ENCODE measurements at places on chromosomes 7 and 10.
A peak's percentile ranks its signal among the peaks of the same experiment; 100 is the strongest.

DNA sequence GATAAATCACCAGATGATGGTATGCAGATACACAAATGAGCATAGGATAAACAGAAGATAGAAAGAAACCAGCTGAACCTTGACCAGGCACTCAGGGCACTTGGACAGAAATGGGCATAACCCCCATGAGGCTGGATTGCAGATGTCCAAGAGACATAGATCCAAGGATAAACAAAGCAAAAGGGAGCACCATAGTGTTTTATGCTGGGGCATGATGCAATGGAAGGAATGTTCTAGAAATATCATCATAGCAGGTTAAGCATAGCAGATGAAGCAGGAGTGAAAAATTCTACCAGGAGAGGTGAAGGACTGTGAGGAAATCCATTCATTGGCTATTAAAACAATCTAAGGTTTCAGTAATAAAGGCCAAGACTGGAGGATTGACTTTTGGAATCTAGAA, 70.5 kb upstream of the TES start:
- no peak for DNase-seq

DNA sequence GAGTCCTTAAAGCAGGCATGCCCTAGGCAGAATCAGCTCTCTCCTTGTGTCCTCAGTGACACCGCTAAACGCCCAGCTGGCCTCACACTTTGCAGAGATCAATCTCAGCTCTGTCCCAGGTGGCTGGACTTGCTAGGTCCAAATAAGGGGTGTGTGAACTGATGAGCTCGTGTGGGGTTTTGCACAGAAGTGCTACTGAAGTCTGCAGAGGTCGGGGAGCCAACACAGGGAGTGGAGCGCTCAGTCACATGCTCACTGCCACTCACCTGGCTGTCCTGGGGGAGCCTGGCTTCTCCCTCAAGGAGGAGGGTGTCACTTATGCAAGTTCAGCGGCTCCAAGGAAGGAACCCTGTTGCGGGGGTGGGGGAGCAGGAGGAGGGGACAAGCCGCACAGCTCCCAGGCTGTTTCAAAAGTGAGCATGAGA, 2.0 kb downstream of the ELN start:
- DNase-seq, result no peak

GRCh38 chr10:12743941-12744340, 257.6 kb downstream of the CCDC3 start:
- DNase-seq, result no peak

DNA sequence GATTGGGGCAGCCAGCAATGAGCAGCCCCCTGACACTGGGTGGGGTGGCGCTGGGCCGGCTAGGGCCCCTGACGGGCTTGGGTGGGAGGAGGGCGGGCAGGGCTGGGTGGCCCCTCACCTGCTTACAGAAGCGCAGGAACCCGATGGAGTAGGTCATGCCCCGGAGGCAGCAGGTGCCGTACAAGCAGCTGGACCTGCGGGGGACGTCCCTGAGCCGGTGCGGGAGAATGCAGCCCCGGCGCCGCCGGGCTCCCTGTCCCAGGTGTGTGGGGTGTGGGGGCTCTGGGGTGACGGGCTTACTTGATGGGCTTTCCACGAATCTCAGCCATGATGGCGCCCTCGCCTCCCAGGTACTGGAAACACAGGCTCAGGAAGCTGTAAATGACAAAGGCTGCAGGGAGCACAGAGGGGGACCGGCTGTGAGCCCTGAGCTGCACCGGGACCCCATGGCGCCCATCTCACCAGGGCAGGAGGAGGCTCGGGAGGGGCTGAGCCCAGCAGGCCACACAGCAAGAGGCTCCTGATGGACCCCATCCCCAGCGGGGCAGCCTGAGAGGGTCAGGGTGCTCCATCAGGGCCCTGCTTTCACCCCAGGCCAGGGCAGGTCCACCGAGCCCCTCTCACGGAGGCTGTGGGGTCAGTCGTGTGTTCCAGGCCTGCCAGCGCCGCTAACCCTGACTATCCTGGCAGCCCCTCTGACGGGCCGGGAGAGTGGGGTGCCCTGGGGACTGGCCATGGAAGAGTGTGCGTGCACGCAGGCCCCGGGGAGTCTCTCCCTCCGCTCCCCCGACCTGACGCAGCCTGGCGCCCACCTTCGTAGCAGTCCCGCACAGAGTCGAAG, 5.8 kb downstream of the TMEM184A start:
- no peak for DNase-seq

DNA sequence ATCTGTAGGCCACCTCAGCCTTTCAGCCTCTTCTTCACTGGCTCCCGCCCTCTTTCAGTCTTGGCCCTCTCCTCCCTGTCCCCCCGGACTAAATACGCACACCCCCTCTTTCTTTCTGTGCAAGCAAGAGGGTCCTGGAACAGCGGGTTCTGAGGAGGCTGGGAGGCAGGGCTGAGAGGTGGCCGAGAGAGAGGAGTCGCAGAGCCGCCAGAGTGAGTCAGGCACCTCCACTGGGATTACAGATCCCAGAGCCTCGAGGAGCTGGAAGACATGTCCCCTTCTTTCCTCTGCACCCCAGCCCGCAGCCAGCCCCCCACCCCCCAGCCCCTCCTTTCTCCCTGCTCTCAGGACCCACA, 182 bp downstream of the CCDC136 start:
- no peak for DNase-seq

DNA sequence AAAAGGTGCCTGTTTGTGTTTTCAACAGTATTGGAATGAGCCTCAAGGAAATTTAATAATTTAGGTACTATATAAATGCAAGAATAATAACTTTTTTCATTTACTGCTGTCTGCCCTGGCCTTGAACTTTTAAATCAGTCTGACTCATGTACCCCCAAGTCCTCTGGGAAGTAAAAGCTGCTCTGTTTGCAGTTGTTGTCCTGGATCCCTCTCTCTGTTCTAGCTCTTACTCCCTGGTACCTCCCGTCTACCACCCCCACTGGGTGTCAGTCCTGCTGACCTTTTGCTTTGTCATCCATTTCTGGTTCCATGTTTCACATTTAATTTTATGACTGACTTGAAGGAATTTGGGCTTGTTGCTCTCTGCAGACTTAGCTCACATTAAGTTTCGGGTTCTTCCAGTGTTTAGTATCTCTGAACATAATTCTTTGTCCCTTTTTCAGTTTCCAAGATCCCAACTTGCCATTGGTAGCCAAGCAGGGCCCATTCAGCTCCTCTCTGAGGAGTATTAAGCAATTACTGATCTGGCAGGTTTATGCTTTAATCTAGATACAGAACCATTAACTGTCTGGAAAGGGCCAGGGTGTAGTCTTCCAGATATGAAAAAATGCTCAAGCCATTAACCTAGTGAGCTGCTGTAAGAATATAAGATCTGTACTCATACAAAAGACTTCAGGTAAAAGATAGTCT, 208.7 kb upstream of the FAM3C start:
- DNase-seq, result no peak

GRCh38 chr10:1465418-1465911, 271.9 kb downstream of the ADARB2 start:
- no peak for DNase-seq

DNA sequence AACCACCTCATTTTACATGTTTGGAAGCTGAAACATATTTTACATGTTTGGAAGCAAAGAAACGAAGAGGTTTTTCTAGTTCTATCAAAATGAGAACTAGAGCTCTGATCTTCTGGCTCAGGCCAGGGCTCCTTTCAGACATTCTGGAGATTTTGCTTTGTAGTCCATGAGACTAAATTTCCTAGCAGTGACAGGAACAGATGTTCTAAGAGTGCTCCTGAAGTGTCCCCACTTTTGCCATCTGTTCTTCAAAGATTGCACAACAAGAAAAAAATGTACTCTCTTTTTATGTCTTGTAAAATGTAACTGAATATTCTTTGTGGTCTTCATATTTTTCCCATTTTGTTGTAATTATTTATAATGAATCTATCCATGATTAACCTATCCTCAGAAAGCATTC, 196.4 kb upstream of the PCLO start:
- peak; percentile 17 for DNase-seq

DNA sequence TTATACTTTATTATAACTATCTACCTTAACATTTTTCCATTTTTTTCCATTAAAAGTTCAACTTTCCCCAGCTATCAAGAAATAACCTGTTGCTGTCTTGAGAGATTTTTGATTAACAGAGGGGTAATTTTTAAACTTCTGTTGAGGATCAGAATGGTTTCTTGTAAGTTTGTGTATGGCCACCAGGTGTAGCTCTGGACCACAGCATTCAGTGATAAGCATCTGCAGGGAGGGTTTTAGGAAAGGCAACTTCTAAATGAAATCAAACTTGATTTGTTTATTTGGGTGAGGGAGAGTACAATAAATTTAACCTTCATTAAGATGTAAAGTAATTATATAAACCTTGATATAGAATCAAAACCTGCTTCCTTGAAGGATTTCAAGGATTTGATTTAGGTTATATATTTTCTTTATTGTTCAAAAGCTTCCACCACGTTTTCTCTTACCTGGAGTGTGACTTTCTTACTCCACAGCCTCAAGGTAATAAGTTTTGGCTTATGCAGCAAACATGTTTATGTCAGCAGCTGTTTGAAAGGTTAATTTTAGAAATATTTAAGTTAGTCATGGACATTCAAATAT, 153.3 kb downstream of the STK31 start:
- DNase-seq, result peak; percentile 22

- no peak for DNase-seq
Measured at GRCh38 chr7:516216-516605, 3.4 kb downstream of the PDGFA start.

DNA sequence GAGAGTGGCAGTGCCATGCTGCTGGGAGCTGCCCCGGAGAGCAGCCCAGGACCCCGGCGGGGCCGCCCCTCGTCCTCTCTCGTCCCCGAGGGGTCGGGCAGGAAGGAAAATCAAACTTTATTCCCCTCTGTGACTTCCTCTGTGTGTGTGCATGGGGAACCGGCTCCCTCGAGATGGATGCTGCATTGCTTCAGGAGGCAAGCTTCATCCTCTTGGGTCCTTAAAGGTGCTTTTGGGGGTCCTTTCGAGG, 726 bp downstream of the MCU start:
- no peak for DNase-seq

DNA sequence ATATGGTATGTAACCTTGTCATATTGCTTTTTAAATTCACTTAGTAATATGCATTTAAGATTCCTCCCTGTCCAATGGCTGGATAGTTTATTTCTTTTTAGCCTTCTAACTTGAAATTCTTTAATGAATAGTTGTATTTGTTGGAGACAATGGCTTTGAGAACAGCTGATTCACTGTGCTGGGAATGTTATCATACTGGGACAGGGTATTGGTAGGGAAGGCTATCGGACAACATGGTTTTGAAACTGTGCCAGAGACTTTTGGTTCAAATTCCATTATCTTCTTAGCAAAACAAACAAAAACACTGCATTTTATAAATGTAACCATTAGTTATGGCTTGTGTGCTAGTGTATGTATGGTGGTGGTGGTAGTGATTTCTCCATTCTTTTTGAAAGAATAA, 517.1 kb upstream of the ANKRD30A start:
- DNase-seq, result no peak

DNA sequence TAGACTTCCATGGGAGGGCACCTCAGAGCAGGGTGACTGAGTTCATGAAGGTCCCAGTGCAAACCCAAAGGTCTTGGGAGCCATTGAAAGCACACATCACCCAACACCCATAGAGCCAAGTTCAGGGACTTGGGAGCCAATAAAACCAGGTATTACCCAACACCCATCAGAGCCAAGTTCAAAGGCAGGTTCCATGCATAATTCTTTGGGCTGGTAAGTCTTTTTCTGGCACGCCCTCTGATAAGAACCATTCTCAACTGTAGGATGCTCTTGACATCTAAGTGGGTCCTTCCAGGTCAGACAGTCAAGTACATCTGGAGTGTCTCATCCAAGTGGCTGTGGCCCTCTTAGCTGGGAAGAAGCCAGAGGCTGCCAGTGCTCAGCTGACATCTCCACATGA, 63.2 kb downstream of the EBF3 start:
- DNase-seq, result no peak

- no peak for DNase-seq
Measured at GRCh38 chr10:118950190-118950680, 79.3 kb upstream of the NANOS1 start.

GRCh38 chr7:152072421-152072820, 46.9 kb downstream of the GALNT11 start:
- no peak for DNase-seq

DNA sequence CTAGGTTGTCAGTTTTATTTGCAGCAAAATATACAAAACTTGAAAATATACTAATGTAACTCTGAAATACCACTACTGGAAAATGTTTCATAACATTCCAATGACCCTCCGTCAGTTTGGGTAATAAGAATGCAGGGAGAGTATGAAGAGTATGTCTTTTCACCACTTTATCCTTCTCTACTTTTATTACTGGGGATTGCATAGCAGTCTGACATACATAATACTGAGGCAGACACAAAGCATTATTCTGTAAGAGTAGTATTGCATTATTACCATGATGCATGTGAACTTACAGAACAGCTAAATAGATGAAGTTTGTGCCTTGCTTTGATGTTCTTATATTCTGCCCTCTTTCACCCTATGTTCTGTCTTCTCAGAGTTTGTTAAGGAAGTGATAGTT, 151.8 kb upstream of the TPK1 start:
- DNase-seq, result no peak

GRCh38 chr7:29013082-29013695, 55.1 kb upstream of the TRIL start:
- no peak for DNase-seq

GRCh38 chr10:113041841-113042750, 92.0 kb downstream of the TCF7L2 start:
- DNase-seq, result no peak

DNA sequence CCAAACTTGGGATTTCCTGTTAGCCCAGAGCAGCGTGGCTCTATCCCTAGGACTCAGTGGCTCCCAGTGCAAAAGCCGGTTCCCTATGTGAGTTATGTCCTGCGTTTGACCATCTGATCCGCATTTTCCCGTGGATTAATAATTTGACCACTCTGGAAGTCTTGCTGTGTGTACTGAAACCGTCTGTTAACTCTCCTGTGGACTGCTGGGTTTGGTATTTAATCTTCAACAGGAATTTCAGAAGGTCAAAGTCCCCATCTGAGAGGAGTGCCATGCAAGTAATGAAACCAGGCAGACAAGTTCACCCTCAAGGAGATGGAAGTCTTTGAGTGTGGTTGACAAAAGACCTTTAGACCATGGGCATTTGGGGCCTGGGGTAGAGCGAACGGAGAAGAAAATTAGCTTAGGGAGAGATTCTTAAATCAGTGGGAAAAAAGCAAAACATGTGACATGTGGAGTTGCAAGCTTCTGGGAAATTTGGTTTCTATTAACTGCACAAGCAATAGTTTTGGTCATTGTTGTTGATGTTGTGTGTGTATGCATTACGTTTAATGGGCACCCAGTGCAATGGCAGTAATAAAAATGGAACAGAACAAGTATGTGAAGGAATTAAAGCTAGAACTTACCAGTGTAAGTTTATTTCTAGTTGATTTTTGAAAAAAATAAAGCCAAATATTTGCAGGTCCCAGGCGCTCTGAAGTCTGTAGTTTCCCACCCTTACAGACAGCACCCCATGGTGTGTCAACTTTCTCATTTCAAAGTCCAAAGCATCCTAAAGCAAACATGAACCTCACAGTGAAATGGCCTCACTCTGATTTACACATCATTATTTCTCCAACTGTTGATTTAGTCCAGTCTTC, 38.2 kb downstream of the LYZL1 start:
- no peak for DNase-seq

GRCh38 chr10:28249512-28249911, 53.4 kb downstream of the MPP7 start:
- DNase-seq, result no peak
